ENCODE measurements at places on chromosomes 4 and X. TPM values are rescaled to one million over a fixed set of nuclear protein-coding genes. Genes with fewer than 3 reads are reported as not detected.

Gene HSPA4L
- total RNA-seq = not detected

Gene PSMD10
- 21.4 TPM for total RNA-seq

Gene NAP1L2
- 3.6 TPM for total RNA-seq

DNA sequence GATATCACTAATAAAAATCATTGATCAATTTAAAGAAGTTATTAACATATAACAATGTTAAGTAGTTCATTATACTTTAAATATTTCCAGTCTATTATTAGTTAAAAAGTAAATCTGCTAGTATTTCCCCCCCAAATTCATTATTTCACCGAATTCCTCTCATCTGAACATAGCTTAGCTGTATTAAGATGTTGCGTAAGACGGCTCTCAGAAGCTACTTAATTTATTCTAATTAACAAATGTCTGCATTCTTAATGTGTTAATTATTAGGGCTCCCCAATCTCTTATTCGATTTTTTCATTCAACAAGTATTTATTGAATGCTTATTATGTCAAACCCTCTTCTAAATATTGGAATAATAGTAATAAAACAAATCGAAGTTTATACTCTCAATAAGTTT is 290.7 kb downstream of the TRIML1 start:
- DNase-seq = no peak

GRCh38 chr4:55087913-55088260 is 37.5 kb downstream of the KDR start:
- no peak for DNase-seq

DNA sequence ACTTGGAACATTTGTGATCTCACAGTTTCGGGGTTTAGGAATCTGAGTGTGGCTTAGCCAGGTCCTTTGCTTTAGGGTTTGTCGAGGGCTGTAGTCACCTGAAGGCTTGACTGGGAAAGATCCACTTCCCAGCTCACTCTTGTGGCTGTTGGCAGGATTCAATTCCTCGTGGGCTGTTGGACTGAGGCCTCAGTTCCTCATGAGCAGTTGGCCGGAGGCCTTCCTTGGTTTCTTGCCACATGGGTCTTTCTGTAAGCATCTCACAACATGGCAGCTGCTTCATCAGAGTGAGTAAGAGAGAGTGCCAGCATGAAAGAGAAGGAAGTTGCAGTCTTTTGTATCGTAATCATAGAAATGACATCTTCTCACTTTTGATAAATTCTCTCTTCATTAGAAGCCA is 11.1 kb downstream of the TXLNG start:
- no peak for DNase-seq

- no peak for DNase-seq
Observed at GRCh38 chr4:23770011-23770410, 119.8 kb downstream of the PPARGC1A start.

- no peak for DNase-seq
Observed at GRCh38 chrX:14930663-14931062, 57.4 kb downstream of the MOSPD2 start.
